Activated T-cell treated with anti-CD3 and anti-CD28 coated beads for 1 hour (primary cell): ENCODE measurements at places on chromosomes 6 and 20.

- no peak for DNase-seq
These were observed 13.0 kb downstream of the UCKL1 start for GRCh38 chr20:63942969-63943807.

DNA sequence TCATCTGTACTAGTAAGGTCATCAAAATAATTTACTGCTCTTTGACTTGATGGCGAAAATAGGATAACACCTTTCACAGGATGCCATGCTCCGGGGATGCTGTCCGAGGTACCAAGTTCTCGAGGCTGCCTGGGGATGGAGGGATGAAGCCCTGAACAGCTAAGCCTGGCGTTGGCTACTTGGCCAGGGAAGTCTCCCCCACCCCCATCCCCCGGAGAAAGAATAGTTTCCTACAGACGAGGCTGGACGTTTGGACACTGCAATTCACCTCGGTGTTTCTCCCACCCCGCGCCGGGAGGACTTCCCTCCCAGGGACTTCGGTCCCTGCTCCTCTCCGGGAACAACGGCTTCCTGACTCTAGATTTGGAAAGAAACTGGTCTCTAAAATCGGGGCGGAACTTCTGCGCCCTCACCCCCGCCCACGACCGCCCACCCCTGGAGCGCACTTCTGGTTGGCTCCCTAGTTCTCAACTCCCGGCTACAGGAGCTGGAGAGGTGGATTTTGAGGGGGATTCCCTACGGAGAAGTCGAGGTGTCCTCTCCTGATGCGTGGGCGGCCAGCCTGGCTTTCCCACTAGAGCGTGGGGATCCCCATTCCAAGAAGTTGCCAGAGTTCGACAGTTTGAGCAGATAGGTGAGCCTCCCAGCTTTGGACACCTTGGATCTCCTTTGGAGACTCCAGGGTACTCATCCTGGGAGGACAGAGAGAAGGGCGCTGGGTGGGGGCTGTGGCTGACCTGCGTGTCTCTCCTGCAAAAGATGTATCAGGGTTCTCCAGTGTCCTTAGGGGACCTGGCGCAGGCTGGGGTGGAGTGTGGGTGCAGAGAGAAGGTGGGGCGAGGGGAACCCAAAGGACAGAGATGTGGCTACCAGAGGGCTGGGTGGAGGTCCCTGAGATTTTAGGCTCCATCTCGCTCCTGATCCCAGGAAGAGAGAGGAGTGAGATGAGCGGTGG is 1.1 kb downstream of the PCSK2 start:
- no peak for DNase-seq

DNA sequence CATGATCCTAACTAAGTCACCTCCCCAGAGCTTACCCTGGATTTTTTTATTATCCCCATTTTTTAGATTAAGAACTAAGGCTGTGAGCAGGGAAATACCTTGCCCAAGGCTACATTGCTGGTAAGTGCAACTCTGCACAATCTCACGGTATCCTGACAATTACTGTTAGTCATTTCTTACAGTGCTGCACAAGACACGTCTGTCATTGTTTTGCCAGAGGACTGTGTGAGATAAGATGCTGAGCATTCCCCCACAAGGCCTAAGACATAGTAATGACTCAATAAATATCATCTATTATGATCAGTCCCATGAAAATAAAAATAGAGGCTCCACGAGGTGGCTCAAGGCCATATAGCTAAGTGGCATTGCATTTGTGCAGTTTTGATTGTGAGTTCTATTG is 21.0 kb downstream of the PFDN4 start:
- DNase-seq, result no peak

- DNase-seq, result no peak
These were observed 98.4 kb upstream of the ADTRP start for GRCh38 chr6:11876934-11877433.

GRCh38 chr6:170093658-170094596 is 197.0 kb downstream of the DLL1 start:
- DNase-seq, result no peak

DNA sequence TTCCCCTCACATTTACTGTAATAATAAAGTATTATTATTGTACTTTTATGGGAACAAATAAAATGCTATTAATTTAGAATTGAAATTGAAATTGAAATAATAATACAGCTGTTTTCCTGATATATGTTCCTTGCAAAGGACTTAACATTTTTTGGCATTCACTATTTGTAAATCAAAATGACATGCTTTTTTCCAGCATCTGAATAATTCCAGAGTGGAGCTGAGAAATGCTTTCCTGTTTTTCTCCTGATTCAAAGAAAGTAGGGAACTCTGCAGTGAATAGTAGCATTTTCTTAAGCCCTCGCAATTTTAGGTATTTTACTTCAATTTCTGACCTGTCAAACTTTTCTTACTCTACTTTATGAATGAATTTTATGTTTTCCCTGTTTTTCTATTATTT is 72.1 kb downstream of the PHACTR2 start:
- no peak for DNase-seq

- no peak for DNase-seq
These were observed 81.0 kb downstream of the AKAP7 start for GRCh38 chr6:131216246-131216645.

DNA sequence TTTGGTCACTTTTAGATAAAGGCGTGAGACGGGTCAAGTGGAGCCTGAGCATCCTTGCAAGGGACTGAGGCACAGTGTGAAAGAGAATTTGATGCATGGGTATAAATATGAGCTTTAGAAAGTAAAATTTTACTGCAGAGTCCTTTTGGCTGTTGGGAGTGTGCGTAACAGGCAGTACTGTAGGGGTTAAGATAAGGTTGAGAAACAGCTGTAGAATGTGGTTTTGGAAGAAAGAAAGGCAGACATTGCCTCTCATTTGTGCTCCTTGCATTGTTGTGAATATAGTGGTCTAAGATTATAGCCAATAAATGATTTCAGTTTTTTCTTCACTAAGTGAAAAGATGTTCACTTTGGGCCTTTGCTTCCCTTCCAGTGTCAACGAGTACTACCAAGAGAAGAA is 73.0 kb downstream of the RREB1 start:
- DNase-seq, result no peak

- DNase-seq, result no peak
These were observed 70.9 kb downstream of the JARID2 start for GRCh38 chr6:15316754-15317153.

DNA sequence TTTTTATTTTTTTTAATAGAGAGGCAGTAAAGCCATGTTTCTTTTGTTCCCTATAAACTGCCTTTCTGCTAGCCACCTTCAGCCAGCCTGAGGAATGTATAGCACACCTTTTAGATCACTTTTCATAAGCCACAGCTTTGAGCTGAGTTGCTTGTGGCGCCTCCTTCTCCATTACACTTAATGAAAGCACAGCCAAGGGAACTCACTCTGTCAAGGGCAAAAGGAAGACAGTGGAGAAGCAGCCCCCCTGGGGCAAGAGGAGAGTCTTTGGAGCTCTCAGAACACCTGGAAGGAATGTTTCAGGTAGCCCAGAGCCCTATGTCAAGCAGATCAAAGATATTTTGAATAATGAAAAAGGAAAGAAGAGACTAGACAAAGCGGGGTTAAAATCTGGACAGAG is 235.1 kb downstream of the CLIC5 start:
- no peak for DNase-seq

GRCh38 chr6:41581381-41581991 is 35.3 kb downstream of the FOXP4 start:
- DNase-seq, result no peak

DNA sequence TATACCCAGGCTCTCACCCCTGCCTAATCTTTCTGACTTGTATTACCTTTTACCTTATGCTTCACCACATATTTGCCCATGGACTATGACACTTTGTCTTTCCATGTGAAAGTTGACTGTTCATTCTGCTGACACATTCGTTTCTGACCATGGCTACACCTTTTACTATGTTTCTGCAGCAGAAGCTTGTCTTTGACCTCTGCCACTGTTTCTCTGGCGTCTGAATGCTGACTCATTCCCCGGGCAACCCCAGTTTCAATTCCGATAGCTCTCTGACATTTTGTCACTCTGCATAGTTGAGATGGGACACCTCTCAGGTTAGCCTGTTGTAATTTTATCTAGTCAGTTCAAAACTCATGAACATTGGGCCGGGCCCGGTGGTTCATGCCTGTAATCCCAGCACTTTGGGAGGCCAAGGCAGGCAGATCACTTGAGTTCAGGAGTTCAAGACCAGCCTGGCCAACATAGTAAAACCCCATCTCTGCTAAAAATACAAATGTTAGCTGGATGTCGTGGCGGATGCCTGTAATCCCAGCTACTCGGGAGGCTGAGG is 50.7 kb downstream of the SLC26A8 start:
- DNase-seq, result no peak

DNA sequence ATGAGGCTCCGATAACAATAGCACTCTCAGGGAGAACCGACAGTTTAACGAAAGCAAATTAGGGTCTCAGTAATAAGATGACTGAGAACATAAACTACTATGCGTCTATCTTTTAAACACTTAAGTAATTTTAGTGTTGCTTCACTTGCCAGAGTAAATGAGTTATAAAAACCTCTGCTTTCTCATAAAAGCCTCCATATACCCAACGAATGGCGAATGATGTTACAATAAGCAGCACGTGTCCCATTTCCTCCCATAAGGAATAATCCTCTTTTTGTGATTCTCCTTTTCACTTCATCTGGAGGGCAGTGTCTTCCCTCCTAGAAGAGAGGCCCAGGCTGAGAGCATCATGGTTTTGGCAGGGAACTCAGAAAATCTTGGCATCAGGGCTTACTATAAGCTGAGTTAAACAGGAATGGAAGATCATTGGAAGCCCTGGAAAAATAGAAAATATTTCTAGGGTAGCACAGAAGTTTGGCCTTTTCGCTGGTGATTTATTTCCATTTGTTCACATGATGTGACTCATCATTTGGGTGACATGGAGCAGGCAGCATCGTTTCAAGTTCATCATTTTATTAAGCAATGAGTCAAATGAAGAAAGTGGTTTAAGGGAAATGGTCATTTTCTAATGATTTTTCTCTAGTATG is 255.4 kb downstream of the ATXN1 start:
- no peak for DNase-seq

- no peak for DNase-seq
These were observed 72.7 kb downstream of the FOXO3 start for GRCh38 chr6:108633436-108633835.

DNA sequence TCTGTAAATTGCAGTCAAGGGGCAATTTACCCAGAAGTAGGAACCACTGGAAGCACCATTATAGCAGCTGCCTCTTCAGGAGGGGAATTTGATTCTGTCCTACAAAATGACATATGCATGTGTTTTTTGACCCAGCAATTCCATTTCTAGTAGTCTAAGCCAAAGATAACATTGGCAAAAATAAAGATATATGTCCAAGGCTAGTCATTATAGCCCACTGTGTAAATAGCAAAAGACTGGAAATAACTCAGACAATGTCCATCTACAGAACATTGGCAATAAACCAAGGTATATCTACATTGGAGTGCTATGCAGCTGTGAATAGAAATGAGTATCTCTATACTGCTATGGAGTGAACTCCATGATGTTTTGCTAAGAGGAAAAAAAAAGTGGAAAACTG is 12.5 kb upstream of the PANK2 start:
- no peak for DNase-seq
